ENCODE measurements at places on chromosomes 11 and 22. TPM values are rescaled to one million over a fixed set of nuclear protein-coding genes. Genes with fewer than 3 reads are reported as not detected.

The FBXO7 gene
- total RNA-seq: 101 TPM

The POU2AF2 gene
- total RNA-seq: not detected

The DCHS1 gene
- 0.43 TPM for total RNA-seq

The MMP12 gene
- not detected for total RNA-seq

The ANKK1 gene
- 0.14 TPM for total RNA-seq

The MS4A4E gene
- 0.16 TPM for total RNA-seq

The OR8B4 gene
- not detected for total RNA-seq

The CATSPER1 gene
- total RNA-seq: 0.32 TPM

The SHISA8 gene
- total RNA-seq: 0.41 TPM

The CCDC90B gene
- 26.8 TPM for total RNA-seq

The ASRGL1 gene
- 11.3 TPM for total RNA-seq

The ALDH3B1 gene
- not detected for total RNA-seq

The RASGRP2 gene
- 276 TPM for total RNA-seq

The TESMIN gene
- total RNA-seq: 7.6 TPM

The ACR gene
- total RNA-seq: not detected

The SBF2 gene
- 2.6 TPM for total RNA-seq

The SHANK3 gene
- 0.05 TPM for total RNA-seq

The SMTNL1 gene
- not detected for total RNA-seq

The OR5AN1 gene
- total RNA-seq: not detected

The ACRV1 gene
- total RNA-seq: not detected

The APBB1 gene
- 51.1 TPM for total RNA-seq

The CARD18 gene
- not detected for total RNA-seq

The ZNF214 gene
- not detected for total RNA-seq

The WNT7B gene
- total RNA-seq: not detected

The GUCY1A2 gene
- total RNA-seq: 0.05 TPM

The OR51B2 gene
- not detected for total RNA-seq

The PGM2L1 gene
- total RNA-seq: 8.5 TPM

The SERGEF gene
- 31.6 TPM for total RNA-seq

The PPFIA1 gene
- 39.2 TPM for total RNA-seq

The KCNJ1 gene
- total RNA-seq: not detected

The SC5D gene
- 23.9 TPM for total RNA-seq

The OR8B3 gene
- not detected for total RNA-seq

The SYCE3 gene
- total RNA-seq: not detected

The RRM1 gene
- 190 TPM for total RNA-seq

The SCGB2A2 gene
- total RNA-seq: not detected

The SLC37A2 gene
- 1.4 TPM for total RNA-seq

The OTOG gene
- not detected for total RNA-seq

The BCO2 gene
- 1.4 TPM for total RNA-seq

The MUC5AC gene
- not detected for total RNA-seq

The KBTBD3 gene
- 5.4 TPM for total RNA-seq

The MMP26 gene
- not detected for total RNA-seq

The SMIM35 gene
- 3.9 TPM for total RNA-seq

The CFAP300 gene
- not detected for total RNA-seq

The CCDC188 gene
- 0.59 TPM for total RNA-seq

The OR11H1 gene
- not detected for total RNA-seq

All from T-helper 2 cell treated with Interferon-gamma antibody and Interleukin-4, amounts not matched to agents 100 ng/mL and 5 ng/mL, for 36 hours (primary cell).